ENCODE measurements at places on chromosomes 16 and 17. TPM values are rescaled to one million over a fixed set of nuclear protein-coding genes. Genes with fewer than 3 reads are reported as not detected.

DNA sequence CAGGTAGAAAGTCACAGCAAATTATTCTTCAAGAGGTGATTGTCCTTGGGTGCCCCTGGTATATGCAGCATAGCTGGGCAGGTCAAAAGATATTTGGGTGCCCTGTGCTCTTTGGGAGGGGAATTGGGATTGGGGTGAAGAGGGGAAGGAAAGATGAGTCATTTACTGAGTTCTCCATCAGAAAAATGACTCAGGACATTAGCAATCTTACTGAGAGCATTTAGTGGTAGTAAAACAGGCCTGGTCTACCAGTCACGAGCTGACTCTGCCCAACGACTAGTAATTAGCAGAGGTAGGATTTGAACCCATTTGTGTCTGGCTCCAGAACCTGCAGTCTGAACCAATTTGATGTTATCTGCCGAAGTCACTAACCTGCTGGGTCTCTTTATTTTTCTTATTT, 6.0 kb upstream of the GRIN2A start:
- no peak for DNase-seq
- H3K4me1 ChIP-seq: no peaks in the 10 kb centered on the region
- no peak overlapping the region for H3K27ac ChIP-seq
- peaks cover 14% of the 10 kb centered on the region for H3K27me3 ChIP-seq
- H3K4me3 ChIP-seq: no peak overlapping the region

DNA sequence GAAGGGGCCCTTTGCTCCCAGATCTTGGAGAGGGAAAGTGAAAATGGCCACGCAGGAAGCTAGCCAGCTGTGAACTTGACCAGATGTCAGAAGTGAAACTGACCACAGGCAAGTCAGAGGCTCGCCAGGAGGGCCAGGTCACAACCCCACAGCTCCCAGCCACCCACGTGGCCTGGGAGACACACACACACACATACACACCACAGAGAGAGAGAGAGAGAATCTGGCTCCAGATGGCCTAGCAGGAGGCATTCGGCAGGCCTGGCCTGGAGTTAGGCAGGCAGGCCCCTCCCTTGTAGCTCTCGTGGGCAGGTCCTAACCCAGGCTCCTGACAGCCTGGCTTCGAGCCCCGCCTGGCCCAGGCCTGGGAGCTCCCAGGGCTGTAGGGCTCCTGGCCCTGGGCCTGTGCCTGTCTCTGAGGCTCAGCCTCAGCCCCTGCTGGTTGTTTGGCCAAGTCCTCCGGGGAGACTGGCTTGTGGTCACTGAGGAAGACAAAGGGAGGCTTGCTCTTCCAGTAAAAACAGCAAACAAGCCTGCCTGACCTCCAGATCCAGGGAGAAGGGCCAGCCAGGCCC, 20.2 kb downstream of the NGFR start:
- H3K27ac ChIP-seq: no peak overlapping the region
- H3K36me3 ChIP-seq: no peaks in the 10 kb centered on the region
- no peak overlapping the region for H3K4me3 ChIP-seq
- peaks cover 41% of the 10 kb centered on the region for H3K4me1 ChIP-seq
- H3K27me3 ChIP-seq: no peaks in the 10 kb centered on the region
- DNase-seq: peak; percentile 70

DNA sequence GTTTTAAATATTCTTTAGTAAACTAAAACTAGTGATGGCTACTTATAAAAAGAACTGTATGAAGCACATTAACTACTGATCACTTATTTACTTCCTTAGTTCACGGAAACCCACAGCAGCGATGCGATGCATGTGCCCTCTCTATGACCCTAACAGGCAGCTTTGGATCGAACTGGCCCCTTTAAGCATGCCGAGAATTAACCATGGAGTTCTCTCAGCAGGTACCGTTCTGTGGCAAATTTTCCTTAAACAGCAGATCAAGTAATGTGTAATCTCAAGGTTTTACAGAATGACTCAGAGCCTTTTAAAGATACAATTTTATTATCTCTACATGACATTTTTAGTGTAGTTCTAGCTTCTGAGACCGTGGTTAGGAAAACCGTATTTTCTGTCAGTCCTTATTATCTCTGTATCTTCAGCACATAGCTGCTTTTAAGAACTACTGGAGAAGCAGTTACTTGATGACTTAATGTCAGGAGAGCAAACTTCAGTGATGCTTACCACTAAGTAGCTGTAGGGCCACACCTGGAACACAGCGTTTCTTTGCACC, 43.0 kb downstream of the GAN start:
- no peaks in the 10 kb centered on the region for H3K4me1 ChIP-seq
- H3K4me3 ChIP-seq: no peak overlapping the region
- no peak for DNase-seq
- H3K27me3 ChIP-seq: no peaks in the 10 kb centered on the region
- H3K27ac ChIP-seq: no peak overlapping the region

GRCh38 chr17:74287031-74287602, 13.1 kb downstream of the DNAI2 start:
- no peak for DNase-seq
- no peak overlapping the region for H3K27ac ChIP-seq
- no peaks in the 10 kb centered on the region for H3K36me3 ChIP-seq
- H3K27me3 ChIP-seq: no peaks in the 10 kb centered on the region
- H3K4me3 ChIP-seq: no peak overlapping the region

DNA sequence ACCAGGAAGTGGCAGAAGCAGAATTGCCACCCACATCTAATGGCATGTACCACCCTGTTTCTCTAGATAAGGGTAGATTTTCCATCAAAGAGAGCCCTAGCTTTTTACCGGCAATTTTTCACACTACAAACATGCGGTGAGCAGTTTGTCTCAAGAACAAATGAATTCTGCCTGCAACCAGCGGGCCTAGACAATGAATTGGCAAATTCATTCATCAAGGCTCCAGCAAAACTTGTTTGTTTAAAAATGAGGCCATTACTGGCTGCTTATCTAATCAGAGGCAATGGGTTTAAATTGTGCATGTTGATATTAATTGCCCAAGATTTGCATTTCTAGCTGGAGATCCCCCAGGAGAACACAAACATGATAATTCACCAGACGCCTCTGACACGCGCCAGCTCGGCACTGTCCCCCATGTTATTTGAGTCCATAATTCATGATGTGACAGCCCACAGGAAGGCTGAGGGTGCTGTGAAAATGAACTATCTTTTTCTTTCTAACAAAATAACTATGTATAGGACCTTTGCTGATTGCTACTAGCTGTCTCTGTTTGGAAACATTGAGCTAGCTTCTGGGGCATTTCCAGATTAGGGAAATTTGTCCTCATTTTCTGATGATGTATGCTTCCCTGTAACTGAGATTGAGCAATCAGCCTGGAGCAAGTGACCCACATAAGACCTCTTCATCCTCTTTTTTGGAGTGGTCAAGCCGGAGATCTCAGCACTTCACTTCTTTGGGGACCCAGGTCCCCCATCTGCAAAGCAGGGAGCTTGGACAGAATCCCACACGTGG, 80.8 kb downstream of the CNGB1 start:
- H3K36me3 ChIP-seq: no peaks in the 10 kb centered on the region
- no peak overlapping the region for H3K27ac ChIP-seq
- peaks cover 2% of the 10 kb centered on the region for H3K4me1 ChIP-seq
- H3K27me3 ChIP-seq: no peaks in the 10 kb centered on the region

DNA sequence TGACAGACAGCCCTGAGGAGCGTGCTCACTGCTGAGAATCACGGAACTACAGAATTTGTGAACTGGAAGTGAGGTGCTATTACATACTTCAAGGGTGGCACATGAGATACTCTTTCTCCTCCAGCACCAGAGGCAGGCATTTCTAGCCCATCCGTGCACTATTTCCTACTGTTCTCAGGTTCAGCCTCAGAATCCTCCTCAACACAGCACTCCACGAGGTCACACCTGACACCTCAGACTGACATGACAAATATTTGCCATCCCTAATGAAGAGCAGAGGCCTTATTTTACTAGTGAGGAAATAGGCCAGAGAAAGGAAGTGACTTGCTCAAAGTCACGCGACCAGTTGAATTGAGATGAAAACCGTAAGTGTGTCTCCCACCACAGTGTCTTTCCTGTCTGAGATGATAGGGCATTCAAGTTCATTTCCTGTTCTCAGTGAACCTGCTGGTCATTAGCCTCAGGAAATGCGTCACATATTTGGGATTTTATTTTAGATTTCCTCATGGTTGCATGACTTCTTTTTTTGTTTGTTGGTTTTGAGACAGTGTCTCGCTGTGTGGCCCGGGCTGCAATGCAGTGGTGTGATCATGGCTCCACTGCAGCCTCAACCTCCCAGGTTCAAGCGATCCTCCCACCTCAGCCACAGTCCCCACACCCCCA, 23.6 kb downstream of the SEZ6 start:
- no peak overlapping the region for H3K27ac ChIP-seq
- H3K27me3 ChIP-seq: no peaks in the 10 kb centered on the region
- H3K36me3 ChIP-seq: no peaks in the 10 kb centered on the region
- H3K4me1 ChIP-seq: peaks cover 14% of the 10 kb centered on the region

- H3K4me3 ChIP-seq: no peak overlapping the region
- H3K27ac ChIP-seq: no peak overlapping the region
- DNase-seq: no peak
- no peaks in the 10 kb centered on the region for H3K36me3 ChIP-seq
These were observed 2.6 kb upstream of the ANKFN1 start for GRCh38 chr17:56150649-56151048.

DNA sequence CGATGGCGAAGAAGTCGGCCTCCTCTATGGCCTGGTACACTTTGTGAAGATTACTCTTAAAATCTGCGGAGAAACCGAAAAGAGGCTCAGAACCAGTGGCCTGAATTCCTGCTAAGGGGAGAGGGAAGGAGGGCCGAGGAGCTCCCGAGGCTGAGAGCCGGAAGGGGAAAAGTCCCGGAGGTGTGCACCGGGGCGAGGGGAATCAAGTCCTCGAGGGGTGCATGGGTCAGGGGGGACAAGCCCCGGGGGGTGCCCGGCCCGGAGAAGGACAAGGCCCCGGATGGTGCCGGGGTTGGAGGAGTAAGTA, 495 bp downstream of the PARN start:
- H3K4me3 ChIP-seq: peak overlapping the region; percentile 79
- H3K36me3 ChIP-seq: no peaks in the 10 kb centered on the region
- H3K4me1 ChIP-seq: peaks cover 7% of the 10 kb centered on the region
- peak overlapping the region; percentile 96 for H3K27ac ChIP-seq

- H3K4me3 ChIP-seq: no peak overlapping the region
- DNase-seq: no peak
- H3K4me1 ChIP-seq: no peaks in the 10 kb centered on the region
- H3K27me3 ChIP-seq: no peaks in the 10 kb centered on the region
- H3K36me3 ChIP-seq: no peaks in the 10 kb centered on the region
These were observed 16.0 kb downstream of the CD7 start for GRCh38 chr17:82301300-82301915.

GRCh38 chr16:3732171-3732570, 14.8 kb upstream of the TRAP1 start:
- H3K4me3 ChIP-seq: no peak overlapping the region
- H3K36me3 ChIP-seq: peaks cover 54% of the 10 kb centered on the region
- H3K27me3 ChIP-seq: no peaks in the 10 kb centered on the region
- DNase-seq: no peak
- H3K27ac ChIP-seq: no peak overlapping the region
- no peaks in the 10 kb centered on the region for H3K4me1 ChIP-seq

DNA sequence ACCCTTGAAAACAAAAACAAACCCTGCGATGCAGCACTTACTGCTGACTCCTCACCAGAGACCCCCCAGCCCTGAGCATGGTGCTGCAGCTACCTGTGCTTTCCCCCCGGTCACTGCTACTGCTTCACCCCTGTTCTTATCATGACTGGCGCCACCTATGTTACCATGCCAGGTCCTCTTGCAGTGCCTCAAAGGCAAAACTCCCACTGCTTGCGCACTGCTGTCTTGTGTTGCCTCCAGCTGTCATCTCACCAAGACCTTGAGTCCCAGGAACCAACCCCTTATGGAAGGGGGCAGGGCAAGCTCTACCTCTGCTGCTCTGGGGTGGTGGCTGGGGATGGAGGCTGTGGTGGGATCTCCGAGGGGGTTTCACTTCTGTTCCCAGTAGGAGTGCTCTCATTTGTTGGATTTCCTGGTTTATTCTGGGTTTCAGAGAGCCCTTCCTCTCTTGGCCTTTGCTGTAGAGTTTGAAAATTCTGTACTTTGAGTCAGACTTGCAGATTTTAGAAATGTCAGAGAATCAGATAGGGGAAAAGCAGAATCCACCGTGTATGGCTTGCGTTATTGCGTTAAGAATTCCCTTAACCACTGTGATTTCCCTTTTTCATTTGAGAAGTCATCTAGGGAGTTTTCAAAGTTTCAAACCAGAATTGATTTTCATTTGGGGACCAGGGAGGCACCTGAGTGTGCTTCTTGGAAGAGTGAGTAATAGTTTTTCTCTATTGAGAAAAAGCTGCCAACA, 96.6 kb downstream of the SPECC1 start:
- no peak overlapping the region for H3K27ac ChIP-seq
- H3K27me3 ChIP-seq: no peaks in the 10 kb centered on the region
- no peak overlapping the region for H3K4me3 ChIP-seq

DNA sequence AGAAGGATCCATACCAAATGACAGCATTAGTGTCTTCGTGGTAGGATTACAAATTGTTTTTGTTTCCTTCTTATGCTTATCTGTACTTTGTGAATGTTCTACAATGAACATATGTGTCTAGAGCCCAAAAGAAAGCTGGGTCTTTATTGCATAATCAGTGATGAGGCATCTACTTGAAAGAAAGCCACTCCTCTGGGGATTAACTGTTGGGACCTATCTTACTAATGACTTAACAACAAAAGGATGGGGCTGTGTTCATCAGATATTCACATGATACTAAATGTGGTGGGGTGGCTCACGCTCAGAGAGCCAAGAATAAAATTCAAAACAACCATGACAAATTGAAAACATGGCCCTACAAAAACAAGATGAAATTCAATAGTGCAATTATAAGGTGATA, 160.2 kb downstream of the RGS9 start:
- peaks cover 4% of the 10 kb centered on the region for H3K4me1 ChIP-seq
- DNase-seq: no peak
- H3K27me3 ChIP-seq: no peaks in the 10 kb centered on the region

GRCh38 chr16:57624806-57625500, 3.5 kb upstream of the ADGRG1 start:
- no peak overlapping the region for H3K27ac ChIP-seq
- peaks cover 31% of the 10 kb centered on the region for H3K4me1 ChIP-seq
- no peak overlapping the region for H3K4me3 ChIP-seq
- H3K36me3 ChIP-seq: no peaks in the 10 kb centered on the region

GRCh38 chr17:66840061-66840460, 5.1 kb downstream of the CACNG5 start:
- no peak overlapping the region for H3K27ac ChIP-seq
- peaks cover 4% of the 10 kb centered on the region for H3K4me1 ChIP-seq
- peaks cover 11% of the 10 kb centered on the region for H3K27me3 ChIP-seq
- H3K4me3 ChIP-seq: no peak overlapping the region

DNA sequence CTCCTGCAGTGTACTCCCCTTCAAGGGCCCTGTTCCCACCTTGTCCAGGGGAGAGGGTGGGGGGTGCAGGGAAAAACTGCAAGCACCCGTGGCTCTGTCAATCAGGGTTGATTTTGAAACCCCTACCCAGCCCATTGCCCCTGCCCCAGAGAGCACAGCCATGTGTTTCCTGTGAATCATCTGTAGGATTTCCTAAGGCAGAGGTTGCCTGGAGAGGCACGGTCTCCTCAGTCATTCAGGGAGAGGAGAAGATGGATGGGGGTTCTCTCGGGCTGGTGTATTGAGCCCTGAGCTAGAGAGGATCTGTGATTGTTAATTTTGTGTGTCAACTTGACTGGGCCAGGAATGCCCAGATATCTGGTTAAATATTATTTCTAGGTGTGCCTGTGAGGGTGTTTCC, 3.5 kb upstream of the AGRP start:
- DNase-seq: no peak
- no peaks in the 10 kb centered on the region for H3K36me3 ChIP-seq
- H3K4me3 ChIP-seq: no peak overlapping the region

Gene TAC4
- total RNA-seq: not detected

Gene ALDOC
- 51.3 TPM for total RNA-seq

Gene XYLT2
- total RNA-seq: 28.9 TPM

Gene CACNG3
- total RNA-seq: not detected

Gene SLC43A2
- total RNA-seq: 6.6 TPM

Gene CLEC18B
- 0.59 TPM for total RNA-seq

Gene KRT40
- not detected for total RNA-seq

Gene CD300C
- total RNA-seq: not detected
